ENCODE measurements at places on chromosomes 11 and 22.
A peak's percentile ranks its signal among the peaks of the same experiment; 100 is the strongest.

DNA sequence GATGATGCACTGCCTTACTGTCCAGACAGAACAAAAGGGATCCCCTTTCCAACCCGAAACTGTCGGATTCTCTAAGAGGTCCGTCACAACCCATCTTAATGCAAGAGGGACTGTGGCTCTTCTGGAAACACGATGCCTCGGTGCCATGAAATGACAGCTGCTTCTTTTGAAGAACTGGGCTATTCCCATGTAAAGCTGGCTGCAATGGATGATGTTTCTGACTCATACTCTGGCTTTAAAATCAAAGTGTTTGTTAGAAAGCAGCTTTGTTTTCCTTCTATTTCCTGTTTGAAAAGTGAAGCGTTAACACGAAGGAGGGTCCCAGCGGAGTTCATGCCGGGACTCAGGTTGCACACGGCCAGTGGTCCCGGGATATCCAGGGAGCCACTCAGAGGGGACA, 3.1 kb downstream of the TP53AIP1 start:
- no peak for DNase-seq

GRCh38 chr11:74171997-74172396, 908 bp downstream of the PPME1 start:
- DNase-seq, result no peak

GRCh38 chr22:27726686-27727449, 74.7 kb downstream of the MN1 start:
- peak; percentile 90 for DNase-seq

- DNase-seq, result no peak
These were observed 889 bp downstream of the PLAAT4 start for GRCh38 chr11:63537293-63538101.

DNA sequence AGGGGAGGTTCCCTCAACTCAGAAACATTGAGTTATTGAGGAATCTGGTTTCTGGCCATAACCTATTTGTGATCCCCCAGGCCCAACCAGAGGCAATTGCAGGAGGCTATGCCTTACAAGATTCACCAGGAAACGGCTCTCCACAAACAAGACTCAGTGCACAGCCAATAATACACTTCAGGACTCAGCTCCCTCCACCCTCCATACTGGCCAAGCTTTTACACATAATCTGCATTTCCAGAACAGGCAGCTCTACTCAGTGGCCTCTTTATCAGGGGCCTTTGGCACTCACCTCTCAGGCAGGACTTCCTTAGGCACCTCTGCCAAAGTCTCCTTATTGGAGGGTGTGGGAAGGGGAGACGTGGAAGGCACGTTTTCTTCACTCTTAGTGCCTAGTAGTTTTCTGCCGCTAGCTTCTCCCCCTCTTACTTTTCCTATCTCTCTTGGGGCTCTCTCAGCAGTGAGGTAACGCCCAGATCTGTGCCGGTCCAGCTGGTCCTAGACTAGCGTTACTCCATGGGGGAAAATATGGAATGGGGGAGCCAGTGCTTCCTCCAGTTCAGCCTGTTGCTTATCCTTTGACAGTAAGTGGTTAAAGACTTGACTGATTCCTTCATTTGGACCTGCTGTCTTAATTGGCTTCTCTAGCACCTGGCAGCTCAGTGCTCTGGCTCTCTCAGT, 62.8 kb upstream of the ANO3 start:
- no peak for DNase-seq

DNA sequence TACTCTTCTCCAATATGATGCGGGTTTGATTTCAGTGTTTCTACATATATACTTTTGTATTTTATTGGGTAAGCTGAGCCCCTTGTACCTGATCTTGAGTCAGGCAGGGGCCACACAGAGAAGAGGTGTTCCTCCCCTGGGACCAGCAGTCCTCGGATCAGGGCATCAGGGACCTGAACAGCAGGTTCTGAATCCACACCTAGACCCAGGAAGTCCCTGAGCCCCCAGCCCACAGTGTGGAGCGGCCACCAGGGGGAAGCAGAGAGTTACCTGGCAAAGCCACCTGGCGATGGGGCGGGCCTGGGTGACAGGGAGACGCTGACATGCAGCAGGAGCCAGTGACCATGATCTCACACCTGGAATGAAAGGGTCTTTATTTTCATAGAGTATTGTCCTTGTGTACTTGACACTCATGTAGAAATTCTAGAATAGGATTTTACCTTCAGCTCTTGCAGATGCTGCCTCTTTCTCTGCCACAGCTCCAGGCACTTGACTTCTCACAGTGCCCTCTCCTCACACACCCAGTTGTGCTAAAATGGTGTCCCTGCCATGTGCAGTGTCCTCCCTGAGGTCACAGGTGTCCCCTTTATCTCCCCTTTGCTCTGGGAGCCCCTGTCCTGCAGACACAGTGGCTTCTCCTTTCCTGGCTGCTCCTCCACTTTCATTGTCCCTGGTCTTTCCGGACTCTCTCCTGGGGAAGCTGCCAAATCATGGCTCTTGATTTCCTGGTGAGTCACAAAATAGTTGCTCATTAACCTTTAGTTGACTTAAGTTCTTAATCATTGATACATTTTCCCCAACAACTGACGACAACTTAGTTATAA, 48.5 kb downstream of the GGTLC2 start:
- DNase-seq, result no peak

DNA sequence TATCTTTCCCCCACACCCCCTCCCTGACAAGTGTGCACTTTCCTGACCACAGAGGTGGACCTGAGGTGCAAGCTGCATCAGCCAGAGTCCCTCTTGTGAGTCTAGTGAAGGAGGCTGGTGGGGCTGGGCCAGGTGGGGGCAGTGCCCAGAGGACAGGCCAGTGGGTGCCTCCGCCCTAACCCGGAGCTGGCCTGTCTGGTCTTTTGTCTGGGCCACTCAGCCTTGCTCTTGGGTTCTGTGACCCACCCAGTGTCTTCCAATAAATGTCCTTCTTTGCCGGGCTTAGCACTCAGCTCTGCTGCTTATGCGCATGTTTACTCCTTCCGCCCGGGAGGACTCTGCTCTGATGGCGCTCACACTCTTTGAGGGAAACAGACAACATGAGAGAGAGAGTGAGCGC, 526.2 kb downstream of the TBC1D22A start:
- DNase-seq, result no peak

- no peak for DNase-seq
These were observed 34.2 kb upstream of the SYT13 start for GRCh38 chr11:45320371-45320770.

DNA sequence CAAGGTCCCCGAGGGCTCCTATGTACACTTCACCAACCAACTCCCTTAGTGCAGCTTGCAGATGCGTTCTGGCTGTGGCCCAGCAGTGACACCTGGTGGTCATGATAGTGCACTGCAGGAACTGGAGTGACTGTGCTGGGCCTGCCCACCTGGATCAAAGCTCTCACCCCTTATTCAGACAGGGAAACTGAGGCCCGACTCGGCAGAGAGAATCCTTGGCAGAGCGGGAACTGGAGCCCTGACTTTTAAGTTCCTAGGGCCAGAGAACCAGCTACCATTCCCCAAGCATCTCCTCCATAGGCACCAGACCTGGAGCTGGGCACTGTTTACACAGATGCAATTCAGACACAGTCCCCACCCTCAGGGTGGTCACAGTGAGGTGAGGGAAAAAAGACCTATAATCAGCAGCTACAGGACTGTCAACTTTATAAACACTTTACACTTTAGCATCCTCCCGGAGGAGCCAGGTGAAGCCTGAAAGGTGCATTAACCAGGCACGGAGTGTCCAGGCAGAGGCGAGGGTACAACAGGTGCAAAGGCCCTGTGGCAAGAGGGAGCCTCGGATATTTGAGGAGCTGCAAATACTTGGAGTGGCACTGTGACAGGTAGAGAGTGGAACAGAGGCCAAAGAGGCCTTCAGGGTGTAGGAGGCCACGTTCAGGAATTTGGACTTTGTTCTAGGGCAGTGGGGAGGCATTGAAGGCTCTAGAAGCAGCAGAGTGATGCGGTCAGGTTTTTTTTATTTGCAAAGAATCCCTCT, 22.0 kb downstream of the RHBDD3 start:
- no peak for DNase-seq

- no peak for DNase-seq
These were observed 15.8 kb upstream of the FLI1 start for GRCh38 chr11:128678024-128678423.

DNA sequence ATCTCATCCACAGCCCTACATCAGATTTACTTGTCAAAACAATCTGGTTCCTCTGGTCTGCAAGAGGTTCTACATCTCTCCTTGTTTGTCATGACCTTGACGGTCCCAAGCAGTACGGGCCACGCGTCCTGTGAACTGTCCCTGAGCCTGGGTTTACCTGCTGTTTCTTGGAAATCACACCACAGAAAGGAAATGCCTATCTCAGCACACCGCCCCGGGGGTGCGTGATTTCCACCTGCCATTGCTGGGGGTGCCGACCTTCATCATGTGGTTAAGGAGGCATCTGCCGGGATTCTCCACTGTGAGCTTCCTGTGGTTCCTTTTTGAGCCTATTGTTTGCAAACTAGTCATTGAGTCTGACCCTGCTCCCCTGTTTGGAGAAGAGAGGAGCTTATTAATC, 1363.4 kb downstream of the BRD1 start:
- no peak for DNase-seq

DNA sequence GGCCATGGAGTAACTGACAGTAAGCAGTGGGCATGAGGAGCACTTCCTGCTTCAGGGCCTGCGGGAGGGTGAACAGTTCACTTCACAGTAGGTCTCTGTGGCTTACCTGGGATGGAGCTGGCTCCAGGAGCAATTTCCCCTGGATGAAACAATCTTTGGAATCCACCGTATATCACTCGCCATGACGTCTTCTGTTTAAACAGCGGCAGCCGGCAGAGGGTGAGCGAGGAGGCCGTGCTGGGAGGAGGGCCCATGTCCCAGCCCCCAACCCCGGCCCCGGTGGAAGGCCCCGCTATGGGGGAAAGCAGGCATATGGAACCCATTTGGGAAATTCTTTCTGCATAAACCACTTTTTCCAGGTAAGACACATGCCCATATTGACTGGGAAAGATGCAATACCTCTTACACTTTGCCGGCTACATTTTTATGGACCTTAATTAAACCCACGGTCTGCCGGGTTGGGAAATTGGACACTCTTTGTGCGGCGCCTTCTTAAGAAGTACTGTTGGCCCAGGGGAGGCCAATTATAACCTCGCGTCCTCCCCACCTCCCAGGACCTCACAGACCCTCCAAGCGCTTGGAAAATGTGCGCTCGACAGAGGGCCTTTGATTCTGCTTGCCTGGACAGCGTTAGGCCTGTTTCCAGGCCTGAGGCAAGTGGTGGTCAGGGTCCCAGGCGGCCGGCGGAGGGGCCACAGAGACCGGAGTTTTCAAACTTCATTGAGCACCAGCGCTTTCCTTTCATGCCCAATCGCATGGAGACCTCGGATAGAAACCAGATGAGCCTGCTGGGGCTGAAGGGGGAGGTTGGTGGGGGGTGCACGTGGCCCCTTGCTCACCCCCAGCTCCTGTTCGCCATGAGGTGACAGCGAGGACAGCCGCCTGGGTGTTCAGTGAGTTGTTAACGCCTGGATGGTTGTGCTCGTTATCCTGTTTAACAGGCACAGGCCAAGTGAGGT, 40.4 kb downstream of the SMIM38 start:
- DNase-seq, result no peak

- no peak for DNase-seq
These were observed 69.3 kb downstream of the RAB38 start for GRCh38 chr11:88105951-88106350.

DNA sequence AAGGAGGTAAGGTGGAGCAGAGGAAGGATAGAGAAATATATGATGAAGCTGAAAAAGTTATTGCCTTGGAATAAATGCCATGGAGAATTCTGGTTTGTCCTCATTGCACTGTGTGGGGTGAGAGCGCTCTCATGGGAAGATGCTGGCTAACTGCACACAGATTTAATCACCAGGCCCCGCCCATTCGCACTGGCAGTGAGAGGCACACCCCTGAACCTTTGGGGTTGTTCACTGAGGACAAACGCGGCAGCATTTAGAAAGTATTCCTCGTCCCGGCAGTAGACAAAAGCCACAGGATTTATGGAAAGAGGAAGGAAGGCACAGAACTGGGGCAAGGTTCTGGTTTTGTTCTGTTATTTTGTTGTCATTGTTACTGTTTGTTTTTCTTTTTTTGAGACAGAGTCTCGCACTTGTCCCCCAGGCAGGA, 70.2 kb downstream of the MED15 start:
- DNase-seq, result no peak

GRCh38 chr22:50674606-50675552, 2.3 kb downstream of the SHANK3 start:
- DNase-seq, result no peak

GRCh38 chr22:38891256-38891655, 19.2 kb upstream of the CBX6 start:
- DNase-seq, result no peak

GRCh38 chr11:27111896-27112295, 71.3 kb downstream of the BBOX1 start:
- DNase-seq, result no peak

- no peak for DNase-seq
These were observed 11.0 kb upstream of the PLAAT2 start for GRCh38 chr11:63573881-63574855.

- no peak for DNase-seq
These were observed 68.6 kb downstream of the ATXN10 start for GRCh38 chr22:45740236-45740635.

DNA sequence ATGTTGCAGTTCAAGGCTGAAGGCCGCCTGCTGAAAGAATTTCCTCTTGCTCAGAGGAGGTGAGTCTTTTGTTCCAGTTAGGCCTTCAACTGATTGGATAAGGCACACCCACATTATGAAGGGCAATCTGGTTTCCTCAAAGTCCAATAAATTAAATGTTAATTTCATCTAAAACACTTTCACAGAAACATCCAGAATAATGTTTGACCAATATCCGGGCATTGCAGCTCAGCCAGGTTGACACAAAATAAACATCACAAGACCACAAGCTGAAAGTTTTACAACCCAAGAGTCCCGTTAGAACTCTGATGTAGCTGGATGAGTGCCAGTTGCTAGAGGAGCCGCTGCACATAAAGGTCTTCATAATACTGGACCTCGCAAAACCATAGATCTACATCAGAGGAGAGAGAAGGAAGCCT, 64.9 kb upstream of the EED start:
- no peak for DNase-seq

DNA sequence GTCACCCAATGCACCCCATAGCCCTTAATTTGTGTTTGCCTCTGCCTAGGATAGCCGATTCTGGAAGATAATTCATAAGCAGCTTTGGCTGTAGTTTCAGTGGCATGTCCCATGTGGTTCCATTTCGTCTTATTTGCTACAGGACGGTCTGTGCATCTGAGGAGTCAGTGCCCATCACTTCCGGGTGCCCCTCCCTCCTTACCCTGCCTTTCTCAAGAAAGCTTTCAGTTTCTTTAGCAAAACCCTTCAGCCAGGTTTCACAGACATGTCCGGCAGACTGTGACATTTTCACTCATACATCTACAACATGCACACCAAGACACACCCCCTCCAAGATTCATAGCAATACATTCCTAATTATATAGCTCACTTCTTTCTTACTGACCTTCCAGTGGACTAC, 14.3 kb downstream of the TP53AIP1 start:
- DNase-seq, result no peak

GRCh38 chr11:57277845-57278720, 41.0 kb upstream of the APLNR start:
- no peak for DNase-seq

- DNase-seq, result no peak
These were observed 58.8 kb downstream of the CHRDL2 start for GRCh38 chr11:74672332-74672955.

Measured in BJ (cell line).